Bone marrow (tissue), 2 donors: ENCODE measurements at places on chromosomes 1 and 21.

DNA sequence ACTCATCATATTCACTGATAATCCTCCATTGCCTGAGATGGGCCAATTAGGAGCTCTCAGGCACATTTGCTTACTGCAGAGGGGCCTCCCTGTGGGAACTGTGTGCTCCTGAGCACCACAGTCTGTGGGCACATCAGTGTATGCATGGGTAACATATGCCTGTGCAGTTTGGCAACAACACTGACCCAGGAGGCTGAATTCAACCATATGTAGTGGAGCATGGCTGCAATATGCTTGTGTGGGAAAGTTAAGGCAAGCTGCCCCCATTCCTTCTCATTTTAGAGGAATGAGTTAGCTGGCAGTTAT, 11.8 kb upstream of the FMOD start:
- DNase-seq, result no peak

GRCh38 chr1:223364685-223365382, 858 bp upstream of the SUSD4 start:
- DNase-seq, result no peak

DNA sequence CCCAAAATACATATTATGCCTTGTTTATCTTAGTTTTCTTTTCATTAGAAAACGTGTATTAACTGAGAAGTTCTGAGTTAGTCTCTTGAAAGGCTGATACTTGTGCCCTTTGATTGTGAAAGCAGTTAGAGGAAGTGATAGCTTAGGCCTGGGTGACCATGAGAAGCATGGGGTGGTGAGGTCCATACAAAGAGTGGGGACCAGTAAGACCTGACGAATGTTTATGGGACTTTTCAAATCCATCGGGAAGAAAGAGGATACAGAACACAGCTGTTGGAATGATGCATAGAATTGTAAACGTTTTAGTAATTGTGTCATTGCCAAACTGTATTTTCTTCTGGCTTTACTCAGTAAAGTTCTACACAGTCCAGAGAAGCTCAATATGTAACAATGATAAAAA, 259.8 kb downstream of the LMO4 start:
- DNase-seq, result no peak

DNA sequence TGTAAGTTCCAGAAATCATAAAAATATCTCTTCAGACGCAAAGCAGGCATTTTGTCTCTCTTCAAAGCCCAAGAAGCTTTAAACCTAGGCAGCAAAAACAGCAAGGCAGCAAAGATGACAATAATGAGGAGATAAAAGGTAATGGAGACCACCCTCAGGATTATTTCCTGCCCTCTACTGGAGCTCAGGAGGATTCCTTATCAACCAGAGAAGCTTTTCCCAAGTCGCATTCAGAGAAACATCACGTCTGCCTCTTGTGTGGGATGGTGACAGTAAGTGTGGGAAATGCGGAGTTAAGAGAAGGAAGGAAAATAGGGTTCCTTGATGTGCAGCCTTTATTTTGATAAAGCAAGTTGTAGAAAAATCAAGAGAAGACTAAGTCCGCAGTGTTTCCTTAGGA, 365.8 kb downstream of the RGS7 start:
- DNase-seq, result no peak

DNA sequence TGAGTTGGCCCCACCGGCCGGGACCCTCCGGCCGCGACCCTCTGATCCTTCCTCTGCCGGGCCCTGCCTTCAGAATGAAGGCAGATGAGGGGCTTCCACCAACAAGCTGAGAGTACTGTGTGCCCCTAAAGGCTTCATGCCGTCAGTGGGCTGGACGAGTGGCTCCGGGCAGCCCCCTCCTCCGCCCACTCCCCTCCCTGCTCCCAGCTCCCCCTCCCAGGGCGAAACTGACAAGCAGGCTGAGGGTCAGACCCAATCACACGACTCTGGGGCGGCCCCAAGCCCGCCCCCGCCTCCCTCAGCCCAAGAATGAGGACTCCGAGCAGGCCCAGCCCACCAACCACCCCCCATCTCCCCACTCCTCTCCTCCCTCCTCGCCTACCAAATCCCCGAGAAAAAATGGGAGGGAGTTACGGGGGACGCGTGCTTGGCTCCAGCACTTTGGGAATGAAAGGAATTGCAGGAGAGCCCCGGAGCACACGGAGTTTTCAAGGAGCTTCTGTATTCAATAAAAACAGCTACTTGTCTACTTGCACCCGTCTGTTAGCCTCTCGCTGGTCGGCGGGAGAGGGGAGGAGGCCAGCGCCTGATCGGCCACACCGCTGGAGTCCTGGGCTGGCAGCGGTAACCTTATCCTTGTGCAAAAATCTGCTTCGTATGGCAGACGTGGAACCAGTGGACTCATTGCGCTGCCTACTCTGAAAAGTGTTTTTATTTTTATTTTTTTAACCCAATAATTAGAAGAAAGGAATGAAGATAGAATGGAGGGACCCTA, at the start of gene COL11A1:
Gene COL11A1 (minus strand): TSS at position 147 of the 775 bp plus-strand sequence. CDS start 344 bp downstream, outside the sequence.
- no peak for DNase-seq

DNA sequence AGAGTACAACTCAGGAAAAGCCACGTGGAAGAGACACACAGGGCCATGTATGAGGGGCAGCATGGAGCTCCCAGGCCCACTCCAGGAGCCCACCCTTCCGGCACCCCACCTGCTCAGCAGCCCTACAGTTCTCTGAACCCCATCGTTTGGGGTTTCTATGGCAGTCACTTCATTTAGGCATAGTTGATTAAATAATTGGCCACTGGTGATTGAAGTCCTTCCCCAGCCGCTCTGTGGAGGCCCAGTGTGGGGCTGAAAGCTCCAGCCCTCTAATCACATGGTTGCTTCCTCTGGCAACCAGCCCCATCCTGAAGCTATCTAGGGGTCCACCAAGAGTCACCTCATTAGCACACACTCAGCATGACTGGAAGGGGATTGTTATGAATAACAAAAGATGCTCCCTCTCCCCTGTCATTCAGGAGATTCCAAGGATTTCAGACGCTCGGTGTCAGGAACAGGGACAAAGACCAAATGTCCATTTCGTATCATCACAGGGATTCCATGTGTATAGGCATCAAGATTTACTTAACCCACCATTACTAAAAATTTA, 12.2 kb upstream of the S100A7A start:
- no peak for DNase-seq

DNA sequence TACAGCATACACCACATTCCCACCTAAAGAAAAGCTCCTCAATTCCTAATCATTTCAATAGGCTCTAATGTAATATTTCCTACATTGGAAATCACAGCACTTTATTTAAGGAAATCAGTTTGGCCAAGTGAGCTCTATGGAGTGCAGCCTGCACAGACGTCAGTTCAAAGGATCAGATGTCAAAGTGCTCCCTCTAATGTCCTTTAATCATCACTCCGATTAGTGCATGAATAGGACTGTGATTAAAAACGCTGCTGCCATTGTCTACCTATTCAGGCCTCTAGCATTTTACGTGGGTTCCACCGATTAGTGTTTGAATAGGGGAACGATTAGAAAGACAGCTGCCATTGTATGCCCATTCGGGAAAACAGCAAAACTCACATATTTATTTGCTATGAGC, 50.2 kb downstream of the DPYD start:
- no peak for DNase-seq

- DNase-seq, result no peak
These were observed 217.7 kb downstream of the CRB1 start for GRCh38 chr1:197485790-197486189.

- DNase-seq, result peak; percentile 60
These were observed 8.1 kb upstream of the C1orf216 start for GRCh38 chr1:35726450-35727433.

DNA sequence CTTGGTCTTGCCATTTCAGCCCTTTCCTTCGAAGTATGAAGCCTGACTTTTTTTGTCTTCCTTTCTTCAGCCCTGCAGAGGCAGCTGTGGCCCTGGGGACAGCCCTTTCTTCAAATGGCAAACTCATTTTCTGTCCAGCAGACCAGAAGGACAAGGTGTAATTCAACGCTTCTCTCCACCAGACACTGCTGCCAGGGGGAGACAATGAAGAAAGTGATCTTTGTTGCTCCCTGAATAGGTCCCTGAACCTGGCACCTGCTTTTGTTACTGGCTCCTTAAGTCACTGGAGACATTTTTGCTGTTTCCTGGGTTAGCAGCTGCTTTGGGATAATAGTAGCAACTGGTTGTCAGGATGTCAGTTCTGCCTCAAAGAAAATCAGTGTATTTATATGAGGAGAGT, 50.8 kb upstream of the MACF1 start:
- DNase-seq, result no peak

DNA sequence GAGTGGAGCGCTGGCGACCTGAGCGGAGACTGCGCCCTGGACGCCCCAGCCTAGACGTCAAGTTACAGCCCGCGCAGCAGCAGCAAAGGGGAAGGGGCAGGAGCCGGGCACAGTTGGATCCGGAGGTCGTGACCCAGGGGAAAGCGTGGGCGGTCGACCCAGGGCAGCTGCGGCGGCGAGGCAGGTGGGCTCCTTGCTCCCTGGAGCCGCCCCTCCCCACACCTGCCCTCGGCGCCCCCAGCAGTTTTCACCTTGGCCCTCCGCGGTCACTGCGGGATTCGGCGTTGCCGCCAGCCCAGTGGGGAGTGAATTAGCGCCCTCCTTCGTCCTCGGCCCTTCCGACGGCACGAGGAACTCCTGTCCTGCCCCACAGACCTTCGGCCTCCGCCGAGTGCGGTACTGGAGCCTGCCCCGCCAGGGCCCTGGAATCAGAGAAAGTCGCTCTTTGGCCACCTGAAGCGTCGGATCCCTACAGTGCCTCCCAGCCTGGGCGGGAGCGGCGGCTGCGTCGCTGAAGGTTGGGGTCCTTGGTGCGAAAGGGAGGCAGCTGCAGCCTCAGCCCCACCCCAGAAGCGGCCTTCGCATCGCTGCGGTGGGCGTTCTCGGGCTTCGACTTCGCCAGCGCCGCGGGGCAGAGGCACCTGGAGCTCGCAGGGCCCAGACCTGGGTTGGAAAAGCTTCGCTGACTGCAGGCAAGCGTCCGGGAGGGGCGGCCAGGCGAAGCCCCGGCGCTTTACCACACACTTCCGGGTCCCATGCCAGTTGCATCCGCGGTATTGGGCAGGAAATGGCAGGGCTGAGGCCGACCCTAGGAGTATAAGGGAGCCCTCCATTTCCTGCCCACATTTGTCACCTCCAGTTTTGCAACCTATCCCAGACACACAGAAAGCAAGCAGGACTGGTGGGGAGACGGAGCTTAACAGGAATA, 4.2 kb downstream of the TFAP2E start:
- peak; percentile 60 for DNase-seq

GRCh38 chr1:77406661-77407060, 124.8 kb downstream of the AK5 start:
- DNase-seq, result no peak

DNA sequence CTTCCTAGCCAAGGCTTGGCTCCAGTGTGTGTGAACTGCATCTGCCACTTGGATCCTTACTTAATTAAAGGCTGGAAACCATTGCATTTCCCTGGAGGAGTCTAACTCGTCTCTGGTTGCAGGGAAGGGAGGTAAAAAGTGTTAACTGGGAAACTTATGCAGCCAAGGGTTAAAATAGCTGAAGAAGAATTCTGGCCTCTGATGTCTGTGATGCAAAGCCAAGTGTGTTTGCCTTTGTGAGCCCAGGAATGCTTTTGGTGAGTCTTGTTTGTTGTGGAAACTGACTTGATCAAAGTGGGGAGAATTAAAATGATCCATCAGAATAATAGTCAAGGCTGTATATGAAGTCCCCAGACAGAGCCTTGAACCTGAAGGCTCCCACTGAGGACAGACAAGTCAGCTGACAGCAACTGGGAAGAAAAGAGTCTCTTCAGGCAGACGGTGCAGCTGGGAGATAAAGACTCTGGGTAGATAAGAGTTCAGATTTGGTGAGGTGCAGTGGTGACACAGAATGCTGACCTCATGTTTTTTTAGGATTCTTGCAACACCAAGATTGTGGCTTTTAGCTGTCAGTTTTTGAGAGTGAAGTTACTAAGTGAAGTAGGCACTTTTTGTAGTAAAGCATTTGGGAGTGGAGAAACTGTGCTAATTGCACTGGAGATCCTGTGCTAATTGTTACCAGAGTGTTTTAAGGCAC, 59.5 kb upstream of the WLS start:
- DNase-seq, result no peak

DNA sequence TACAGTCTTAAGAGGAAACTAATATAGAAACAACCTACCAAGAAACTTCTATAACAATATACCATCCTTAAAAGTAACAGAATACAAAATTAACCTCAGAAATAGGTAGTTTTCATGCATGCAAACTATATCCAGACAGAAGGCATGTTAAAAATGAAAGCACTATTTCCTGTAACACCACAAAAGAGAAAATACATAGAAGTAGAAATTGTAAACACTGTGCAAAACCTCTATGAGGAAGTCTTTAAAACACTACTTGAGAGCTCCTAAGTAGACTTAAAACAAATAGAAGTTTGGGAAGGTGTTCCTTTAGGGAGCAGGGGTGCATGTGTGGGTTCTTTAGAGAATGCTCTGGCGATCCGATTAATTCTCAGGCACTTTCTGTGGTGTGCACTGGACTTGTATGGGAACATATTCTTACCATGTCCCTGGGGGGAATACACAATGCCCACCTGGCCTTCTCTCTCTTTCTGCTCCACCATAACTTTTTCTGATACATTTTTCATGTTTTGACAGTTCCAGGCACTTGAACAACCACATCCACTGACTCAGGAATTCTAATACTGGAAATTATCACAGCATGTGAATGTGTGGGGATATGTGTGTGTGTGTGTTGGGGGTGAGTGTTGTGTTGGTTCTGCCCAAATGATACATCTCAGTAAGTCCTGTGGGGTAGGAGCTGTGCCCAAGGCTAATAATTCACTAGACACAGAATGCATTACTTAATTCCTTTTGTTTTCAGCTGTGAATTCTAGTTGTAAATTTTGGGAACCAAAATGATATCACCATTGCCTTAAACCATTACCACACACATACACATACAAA, 866.3 kb upstream of the B3GALT2 start:
- peak; percentile 49 for DNase-seq

- no peak for DNase-seq
These were observed 142.9 kb downstream of the TIAM1 start for GRCh38 chr21:31201144-31201543.

GRCh38 chr1:176033474-176033873, 173.6 kb downstream of the COP1 start:
- DNase-seq, result no peak

DNA sequence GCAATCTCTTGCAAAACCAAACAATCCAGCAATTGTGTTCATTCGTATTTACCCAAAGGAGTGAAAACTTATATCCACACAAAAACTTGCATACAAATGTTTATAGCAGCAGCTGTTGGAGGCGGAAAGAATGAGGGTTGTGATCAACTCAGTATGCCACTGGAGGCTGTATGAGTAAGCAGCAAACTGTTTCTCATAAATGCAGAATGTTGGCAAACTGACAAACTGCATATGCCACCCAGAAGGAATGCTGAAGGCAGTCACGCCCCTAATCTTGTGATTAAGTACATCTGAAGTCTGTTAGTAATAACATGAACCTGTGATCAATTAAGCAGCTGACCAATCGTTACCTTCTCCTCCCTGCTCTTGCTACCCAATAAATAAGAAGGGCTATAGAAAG, 60.5 kb upstream of the CR2 start:
- DNase-seq, result no peak

- no peak for DNase-seq
These were observed 8.6 kb upstream of the SPSB1 start for GRCh38 chr1:9284061-9284460.

DNA sequence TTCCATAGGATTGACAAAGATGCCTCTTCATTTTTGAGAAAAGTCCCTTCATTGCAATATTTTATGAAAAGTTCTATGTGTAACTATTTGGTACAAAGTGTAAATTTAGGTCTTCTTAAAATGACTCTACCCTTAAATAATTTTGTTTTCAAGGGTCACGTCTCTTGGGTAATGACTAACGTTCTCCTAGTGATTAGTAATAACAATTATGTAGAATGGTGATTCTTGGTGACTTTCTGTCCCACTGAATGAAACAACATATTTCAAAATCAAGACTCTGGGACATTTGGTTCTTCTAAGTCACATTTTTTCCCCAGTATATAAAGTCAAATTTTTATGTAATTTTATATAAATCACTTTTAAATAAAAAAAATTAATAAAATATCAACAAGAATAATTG, 277.5 kb upstream of the ADAMTS5 start:
- no peak for DNase-seq
